ENCODE measurements at places on chromosomes 5 and 9.

GRCh38 chr5:170746075-170746960, 37.2 kb upstream of the GABRP start:
- DNase-seq = no peak

DNA sequence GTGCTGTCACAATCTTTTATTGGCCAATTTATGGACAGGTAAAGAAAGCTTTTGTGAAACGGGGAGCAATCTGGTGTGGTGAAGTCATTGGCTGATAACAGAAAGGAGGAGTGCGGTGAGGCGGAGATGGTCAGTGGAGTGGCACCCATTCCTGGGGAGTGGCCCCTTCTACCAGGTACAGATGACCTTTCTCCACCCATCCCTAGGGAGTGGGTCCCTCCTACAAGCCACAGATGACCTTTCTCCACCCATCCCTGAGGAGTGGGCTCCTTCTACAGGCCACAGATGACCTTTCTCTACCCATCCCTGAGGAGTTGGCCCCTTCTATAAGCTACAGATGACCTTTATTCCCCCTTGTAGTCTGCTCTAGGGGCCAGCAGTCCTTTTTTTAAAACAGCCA, 267.6 kb upstream of the IRX2 start:
- no peak for DNase-seq

DNA sequence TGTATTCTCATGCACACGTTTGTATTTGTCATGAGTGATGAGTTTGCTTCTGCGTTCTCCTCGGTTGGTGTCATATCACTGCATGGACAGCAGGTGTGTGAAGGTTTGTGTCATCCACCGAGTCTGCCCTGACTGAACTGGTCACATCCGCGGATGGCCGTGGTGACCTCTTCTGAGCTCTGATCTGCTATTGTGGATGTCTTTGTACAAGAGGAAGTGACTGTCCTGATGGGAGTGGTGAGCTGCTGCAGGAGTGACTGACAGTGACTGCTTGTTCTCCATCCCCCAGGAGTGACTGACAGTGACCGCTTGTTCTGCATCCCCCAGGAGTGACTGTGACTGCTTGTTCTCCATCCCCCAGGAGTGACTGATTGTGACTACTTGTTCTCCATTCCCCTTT, 69.9 kb downstream of the EHMT1 start:
- DNase-seq = no peak

- DNase-seq = no peak
Measured at GRCh38 chr5:151805414-151806223, 33.9 kb downstream of the G3BP1 start.

DNA sequence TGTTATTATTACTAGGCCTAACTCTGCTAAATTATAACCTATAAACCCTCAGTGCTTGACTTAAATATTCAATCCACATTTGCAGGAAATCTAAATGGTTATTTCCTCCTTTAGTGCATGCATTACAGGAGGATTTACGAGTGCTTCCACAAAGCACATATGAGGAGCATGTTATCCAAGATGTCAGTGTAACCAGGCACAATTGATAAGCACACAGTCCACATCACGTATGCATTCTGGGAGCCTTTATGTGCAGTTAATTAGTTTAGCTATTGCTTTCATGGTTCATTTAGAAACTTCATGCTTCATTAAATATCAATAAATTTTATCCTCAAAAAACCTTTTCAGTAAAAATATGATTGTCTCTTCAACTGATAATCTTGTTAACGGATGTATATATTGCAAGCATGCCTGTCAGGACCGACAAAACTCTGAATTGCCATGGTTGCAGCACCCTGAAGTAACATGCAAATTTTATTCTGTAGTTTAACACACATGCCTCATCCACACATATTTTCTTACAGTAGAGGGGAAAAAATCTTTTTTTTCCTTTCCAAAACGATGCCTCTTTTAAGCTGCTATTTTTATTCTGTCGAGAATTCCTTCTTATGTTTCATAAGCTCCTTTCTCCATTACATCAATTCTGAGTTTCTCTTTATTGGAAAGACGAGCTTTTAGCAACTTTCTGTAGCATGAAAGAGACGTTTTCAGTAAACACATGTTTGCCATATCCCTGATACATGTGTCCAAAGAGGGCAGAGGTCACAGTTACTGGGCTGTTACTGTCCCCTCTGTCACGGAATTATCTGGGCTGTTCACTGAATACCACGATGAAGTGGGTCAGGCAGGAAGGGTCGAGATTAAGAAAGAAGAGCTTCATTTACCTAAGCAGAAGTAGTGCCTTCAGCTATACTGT, 142.0 kb downstream of the GLIS3 start:
- no peak for DNase-seq

DNA sequence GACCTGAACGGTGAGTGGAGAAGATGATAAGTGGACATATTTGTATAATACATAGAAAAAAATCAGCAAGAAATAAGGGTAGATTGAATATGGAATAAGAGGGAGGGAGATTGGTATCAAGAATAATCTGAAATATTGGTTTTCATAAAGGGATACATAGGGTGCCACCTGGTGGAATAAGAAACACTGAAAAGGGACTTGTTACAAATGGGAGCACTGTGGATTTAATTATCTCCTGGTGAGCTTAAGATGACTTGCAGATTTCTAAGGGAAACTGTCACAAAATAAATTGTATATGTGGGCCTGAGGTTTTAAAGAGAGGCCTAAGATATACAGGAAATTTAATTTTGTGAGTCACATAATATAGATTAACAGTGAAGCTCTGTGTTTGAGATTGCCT, 1403.5 kb upstream of the CDH18 start:
- no peak for DNase-seq

- no peak for DNase-seq
Measured at GRCh38 chr5:132483661-132484390, 6.7 kb downstream of the IRF1 start.

Data from stimulated activated CD4-positive, alpha-beta T cell treated with anti-CD3 and anti-CD28 coated beads, TNF-alpha, amount 100 ng/mL, for 1 hour (primary cell).